Right ventricle myocardium superior (tissue), 1 donor: ENCODE measurements at places on chromosomes 13 and 19. TPM values are rescaled to one million over a fixed set of nuclear protein-coding genes. Genes with fewer than 3 reads are reported as not detected.
A peak's percentile ranks its signal among the peaks of the same experiment; 100 is the strongest.

TMEM221 gene
- 0.11 TPM for total RNA-seq

FLT3LG gene
- 3.6 TPM for total RNA-seq

KLF1 gene
- total RNA-seq = not detected

MEDAG gene
- 5.4 TPM for total RNA-seq

ZNF709 gene
- 1.4 TPM for total RNA-seq

AMER2 gene
- total RNA-seq = not detected

LRG1 gene
- 0.22 TPM for total RNA-seq

DNA sequence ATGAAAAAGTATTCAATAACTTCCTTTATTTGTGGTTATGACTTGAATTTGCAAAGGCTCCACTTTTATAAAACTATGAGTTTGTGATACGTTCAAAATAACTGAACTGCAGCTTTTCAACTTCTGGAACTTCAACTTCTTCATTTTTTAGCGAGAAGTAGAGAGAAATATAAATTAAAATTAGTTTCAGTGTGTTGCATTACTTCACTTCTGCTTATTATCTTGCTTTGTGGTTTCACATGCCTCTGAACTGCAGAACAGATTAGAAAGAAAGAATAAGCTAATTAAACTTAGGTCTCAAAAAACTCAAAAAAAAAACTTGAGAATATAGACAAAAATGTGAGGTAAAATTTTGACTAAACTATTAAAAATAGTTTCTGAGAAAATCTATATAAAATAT, 1073.4 kb downstream of the PCDH17 start:
- no peak for DNase-seq

DNA sequence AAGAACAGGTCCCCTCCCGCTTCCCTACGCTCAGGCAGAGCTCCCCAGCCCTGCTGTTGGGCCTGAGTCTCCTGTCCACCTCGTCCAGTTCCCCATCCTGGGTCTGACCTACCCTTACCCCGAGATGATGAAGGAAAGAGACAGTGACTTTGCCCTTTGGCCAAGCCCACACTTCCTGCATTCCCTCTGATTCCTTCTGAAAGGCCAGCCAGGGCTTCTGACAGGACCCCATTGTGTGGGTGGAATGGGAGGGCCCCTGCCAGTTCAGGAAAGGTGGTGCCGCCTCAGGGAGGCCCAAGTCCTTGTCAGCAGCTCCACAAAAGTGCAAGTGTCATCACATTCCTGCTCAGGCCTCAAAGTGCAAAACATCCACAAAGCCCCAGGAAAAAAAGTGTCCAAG, 177.8 kb downstream of the PAN3 start:
- no peak for DNase-seq

- no peak for DNase-seq
These were observed 74.9 kb downstream of the WTIP start for GRCh38 chr19:34556488-34556887.

- DNase-seq = no peak
These were observed 36.3 kb downstream of the ZC3H13 start for GRCh38 chr13:46016216-46016615.

DNA sequence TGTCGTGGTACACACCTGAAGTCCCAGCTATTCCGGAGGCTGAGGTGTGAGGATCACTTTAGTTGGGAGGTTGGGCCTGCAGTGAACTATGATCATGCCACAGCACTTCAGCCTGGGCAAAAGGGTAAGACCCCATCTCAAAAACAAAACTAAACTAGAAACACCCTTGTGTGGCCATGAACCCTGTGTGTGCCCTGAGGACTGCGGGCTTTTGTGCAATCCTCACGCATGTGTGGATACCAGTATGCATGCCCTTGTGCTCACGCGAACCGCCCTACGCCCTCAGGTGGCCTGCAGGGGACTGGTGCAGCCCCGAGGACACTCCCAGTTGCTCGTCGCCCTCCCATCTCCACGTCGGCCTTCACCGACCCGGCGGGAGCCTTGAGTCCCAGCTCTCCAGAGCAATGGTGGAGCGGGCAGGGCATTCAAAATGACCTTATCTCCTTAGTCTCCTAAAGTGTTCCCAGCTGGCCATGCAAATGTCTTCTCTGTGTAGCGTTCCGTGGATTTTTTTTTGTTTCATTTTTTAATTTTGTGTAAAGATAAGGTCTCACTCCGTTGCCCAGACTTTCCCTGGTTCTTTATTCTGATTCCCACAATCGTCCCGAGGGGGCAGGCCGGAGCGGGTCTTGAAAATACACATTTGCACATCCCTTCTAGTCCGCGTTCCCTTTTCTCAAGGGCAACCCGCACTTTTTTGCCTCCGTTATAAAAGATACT, 868 bp upstream of the EGLN2 start:
- DNase-seq = peak; percentile 80

- peak; percentile 69 for DNase-seq
These were observed 38.4 kb upstream of the TCF3 start for GRCh38 chr19:1690699-1691307.

DNA sequence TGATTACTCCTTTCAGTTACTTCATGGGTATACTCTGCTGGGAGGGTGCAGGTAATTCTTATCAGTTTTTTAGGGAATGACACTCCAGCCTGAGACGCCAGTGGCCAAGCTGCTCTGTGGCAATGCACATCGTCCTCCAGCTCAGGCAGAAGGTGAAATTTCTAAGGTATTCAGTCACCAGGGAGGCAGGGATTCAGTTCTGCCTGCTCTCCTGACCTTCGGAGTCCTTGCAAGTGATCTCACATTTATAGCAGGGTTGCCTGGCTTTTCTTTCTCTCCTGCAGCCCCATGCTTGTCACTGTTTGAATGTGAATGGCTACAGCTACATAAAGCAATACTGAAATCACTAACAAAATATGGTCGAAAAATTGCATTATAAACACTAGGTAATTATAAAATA, 1447.5 kb downstream of the EFNB2 start:
- DNase-seq = no peak

DNA sequence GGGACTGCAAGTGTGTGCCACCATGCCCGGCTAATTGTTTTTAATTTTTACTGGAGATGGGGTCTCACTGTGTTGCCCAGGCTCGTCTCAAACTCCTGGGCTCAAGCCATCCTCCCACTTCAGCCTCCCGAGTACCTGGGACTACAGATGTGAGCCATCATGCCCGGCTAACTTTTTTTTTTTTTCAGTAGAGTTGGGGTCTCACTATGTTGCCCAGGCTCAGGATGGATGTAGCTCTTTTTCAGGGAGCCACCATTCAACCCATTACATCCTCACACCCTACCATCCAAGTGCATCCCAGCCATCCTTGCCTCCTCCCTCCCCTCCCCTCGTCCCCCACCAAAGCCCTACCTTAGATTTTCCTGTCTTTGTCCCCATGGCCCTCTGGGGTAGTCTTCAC, 14.9 kb downstream of the CELF5 start:
- DNase-seq = no peak

- DNase-seq = no peak
These were observed 118.5 kb downstream of the ABCC4 start for GRCh38 chr13:95182570-95183265.

GRCh38 chr19:4503132-4503824, 15.0 kb downstream of the PLIN4 start:
- peak; percentile 37 for DNase-seq

- no peak for DNase-seq
These were observed 500.3 kb downstream of the KLF12 start for GRCh38 chr13:73633817-73634460.

- no peak for DNase-seq
These were observed 3.3 kb upstream of the IGFL2 start for GRCh38 chr19:46144756-46145155.

DNA sequence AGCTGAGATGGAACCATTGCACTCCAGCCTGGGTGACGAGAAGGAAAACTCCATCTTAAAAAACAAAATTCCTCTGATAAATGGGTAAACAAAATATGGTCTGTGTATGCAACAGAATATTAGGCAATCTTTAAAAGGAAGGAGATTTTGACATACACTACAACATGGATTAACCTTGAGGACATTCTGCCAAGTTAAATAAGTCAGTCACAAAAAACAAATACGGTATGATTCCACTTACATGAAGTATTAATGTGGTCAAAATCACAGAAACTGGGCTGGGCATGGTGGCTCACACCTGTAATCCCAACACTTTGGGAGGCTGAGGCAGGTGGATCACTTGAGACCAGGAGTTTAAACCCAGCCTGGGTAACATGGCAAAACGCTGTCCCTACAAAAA, 3.0 kb upstream of the ZNF444 start:
- DNase-seq = no peak

- no peak for DNase-seq
These were observed 144.2 kb downstream of the SPRY2 start for GRCh38 chr13:80196756-80197155.

GRCh38 chr13:43285933-43286597, 262.7 kb downstream of the DNAJC15 start:
- no peak for DNase-seq
